ENCODE measurements at places on chromosomes 13 and 19.

DNA sequence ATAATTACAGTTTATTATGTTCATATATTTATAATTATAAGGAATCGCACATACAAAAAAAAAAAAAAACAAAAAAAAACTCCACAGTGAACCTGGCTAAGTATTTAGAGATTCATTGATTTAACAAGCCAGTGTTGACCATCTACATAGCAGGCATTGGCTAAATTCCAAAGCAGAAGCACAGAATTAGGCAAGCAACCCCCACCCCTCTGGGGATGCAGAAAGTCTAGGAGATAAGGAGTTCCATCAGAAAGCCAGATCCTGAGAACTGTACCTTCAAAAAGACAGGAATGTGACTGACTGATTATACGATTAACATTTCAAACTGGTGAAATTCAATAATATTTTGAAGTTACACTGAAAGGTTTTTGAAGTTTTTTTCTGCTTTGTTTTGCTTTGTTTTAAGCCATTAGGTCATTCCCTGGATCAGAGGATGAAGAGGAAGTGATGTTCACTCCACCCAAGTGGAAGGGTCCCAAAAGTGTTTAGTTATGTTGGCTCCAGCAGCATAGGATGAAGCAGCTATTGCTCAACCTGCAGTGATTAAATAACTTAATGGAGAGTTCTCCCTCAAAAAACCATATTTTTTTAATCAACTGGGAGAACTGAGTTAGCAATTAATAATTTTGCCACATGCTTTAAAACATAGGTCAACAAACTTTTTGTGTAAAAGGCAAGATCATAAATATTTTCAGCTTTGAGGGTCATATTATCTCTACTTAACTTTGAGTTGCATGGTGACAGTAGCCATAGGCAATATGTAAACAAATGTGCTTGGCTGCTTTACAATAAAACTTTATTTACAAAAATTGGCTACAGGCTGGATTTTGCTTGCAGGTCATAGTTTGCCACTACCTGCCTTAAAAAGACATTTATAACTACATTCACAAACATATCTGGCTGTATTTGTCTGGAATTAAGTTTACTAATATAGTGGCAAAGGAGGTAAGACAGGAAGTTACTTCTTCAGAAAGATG is 49.6 kb downstream of the DOCK9 start:
- DNase-seq: no peak

GRCh38 chr19:10983026-10983425 is 22.2 kb downstream of the SMARCA4 start:
- DNase-seq: no peak

DNA sequence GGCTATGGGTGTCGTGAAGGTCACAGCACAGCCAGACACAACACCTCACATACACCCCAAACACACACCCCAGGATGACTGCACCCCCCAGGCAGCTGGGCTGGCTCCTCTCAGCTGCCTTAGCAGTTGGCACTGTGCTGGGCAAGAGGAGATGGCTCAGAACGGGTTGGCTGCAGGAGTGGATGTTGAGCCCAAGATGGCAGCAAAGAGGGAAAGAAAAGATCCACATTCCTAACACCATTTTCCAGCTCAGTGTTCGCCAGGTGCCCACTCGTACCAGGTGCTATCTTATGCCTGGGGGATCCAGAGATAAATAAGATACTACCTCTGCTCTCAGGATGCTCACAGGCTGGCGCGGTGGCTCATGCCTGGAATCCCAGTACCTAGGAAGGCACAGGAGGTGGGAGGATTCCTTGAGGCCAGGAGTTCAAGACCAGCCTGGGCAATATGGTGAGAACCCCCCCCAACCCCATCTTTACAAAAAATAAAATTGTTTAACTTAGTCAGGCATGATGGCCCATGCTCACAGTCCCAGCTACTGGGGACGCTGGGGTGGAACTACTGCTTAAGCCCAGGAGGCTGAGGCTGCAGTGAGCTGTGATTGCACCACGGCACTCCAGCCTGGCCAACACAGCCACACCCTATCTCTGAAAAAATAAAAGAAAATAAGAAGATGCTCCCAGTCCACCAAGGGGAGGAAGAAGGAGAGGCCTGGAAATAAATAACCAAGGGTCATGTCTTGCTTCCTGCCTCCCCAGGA is 89.7 kb upstream of the ZNF507 start:
- DNase-seq: no peak

DNA sequence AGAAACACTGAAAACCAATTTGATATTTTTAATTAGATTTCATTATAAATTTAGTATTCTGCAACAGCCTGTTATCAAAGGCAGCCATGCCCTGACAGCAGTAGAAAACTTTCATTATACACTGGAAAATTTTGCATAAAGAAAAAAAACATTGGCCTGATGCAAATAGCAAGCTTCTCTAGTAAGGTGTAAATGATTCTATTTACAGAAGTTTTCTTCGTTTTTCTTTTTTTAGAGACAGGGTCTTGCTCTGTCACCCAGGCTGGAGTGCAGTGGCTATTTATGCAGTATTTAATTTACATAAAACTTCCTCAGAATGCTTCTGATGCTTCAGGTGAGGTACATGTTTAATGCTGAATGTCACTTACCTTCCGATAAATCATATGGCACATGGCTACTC is 67.0 kb downstream of the ABCC4 start:
- no peak for DNase-seq

DNA sequence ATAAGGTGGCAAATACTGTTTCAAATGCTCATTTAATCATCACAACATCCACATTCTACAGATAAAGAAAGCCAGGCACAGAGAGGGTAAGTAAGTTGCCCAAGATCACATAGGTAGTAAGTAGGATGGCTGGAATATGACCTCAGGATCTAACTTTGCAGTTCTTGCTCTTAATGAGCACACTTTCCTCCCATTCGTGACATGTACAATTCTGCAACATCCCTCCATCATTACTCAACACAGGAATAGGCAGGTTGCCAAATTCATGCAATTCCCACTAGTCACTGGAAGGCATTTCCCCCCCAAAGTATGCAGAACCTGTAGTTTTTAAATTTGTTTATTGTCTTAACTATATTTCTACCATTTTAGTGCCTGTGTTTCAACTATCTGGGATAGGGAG is 109.2 kb downstream of the OLFM4 start:
- no peak for DNase-seq

GRCh38 chr13:71912524-71912923 is 45.5 kb upstream of the DACH1 start:
- DNase-seq: no peak

GRCh38 chr19:1483131-1483978 is 4.3 kb upstream of the C19orf25 start:
- DNase-seq: no peak

DNA sequence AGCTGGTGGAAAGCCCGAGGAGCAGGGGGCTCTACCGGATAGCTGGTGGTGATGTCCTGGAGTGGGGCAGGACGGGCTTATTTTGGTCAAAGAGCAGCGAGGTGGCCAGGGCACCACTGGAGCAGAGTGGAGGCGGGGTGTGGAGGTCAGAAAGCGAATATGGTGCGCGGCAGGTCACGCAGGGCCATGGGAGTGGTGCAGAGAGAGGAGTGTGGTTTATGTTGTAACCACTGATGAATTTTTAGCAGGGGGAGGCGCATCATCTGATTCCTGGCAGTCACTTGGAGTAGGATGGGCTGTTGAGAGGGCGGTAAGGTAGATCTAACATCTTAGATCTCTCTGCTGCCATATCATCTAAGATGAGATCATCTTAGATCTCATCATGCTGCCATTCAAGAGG is 1.4 kb upstream of the ZNF414 start:
- DNase-seq: no peak

GRCh38 chr13:109126891-109127641 is 497.7 kb downstream of the MYO16 start:
- DNase-seq: no peak

DNA sequence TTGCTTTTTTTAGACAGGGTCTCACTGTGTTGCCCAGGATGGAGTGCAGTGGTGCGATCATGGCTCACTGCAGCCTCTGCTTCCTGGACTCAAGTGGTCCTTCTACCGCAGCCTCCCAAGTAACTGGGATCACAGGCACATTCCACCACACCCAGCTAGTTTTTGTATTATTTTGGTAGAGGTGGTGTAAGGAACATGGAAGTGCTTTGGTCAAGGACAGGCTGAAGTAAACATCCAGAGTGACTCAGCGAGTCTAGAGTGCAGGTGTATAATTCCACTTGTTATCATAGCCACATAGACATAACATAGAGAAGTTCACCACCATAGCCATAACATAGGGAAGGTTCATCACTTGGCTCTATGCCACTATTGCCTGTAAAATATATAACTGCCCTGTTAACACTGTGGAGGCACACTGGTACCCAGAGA is 98.6 kb downstream of the RBM26 start:
- no peak for DNase-seq

GRCh38 chr19:41887711-41888382 is 4.9 kb downstream of the ARHGEF1 start:
- peak; percentile 98 for DNase-seq

- DNase-seq: no peak
Observed at GRCh38 chr13:96104516-96104915, 14.6 kb downstream of the HS6ST3 start.

DNA sequence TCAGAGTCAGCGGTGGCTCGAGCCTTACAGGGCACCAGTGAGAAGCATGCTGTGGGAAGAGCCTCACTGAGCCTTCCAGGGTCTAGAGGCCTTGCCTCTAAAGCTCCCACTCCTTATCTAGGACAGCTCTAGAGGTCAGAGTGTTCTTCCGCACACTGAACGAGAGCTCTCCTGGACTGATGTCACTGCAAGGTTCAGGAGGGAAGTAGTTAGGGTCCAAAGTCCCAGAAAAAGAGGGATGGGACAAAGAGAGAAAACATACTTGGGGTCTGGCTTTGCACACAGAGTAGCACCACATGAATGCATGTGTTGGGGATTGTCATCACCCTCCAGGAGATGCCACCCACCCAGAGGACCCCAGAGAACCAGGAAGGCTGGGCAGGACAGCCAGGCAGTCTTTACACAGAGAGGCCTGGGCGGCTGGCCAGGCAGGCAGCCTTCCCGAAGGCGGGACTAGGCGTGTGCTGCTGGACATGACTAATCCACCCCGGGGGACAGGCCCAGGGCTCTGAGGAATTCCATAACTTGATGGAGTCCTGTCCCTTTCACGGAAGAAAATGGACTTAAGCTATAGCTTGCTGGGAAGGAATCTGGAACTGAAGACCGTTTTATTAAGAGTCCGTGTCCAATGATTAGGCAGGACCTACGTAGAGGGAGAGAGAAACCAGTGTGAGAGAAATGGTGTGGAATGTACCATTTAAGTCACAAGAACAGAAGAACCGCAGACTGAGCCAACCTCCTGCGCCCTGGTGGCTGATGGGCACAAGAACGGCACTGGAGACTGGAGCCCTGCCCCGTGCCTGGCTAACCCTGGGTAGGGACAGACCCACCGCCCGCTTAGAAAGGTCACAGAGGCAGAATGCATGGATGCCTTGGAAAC is 16.6 kb upstream of the EPHX3 start:
- DNase-seq: no peak

- DNase-seq: no peak
Observed at GRCh38 chr13:83274679-83275078, 607.6 kb downstream of the SLITRK1 start.
